Right forelimb (tissue), 1 donor: ENCODE measurements at places on chromosomes 7 and 10.

GRCh38 chr10:77442699-77443189, 194.9 kb downstream of the KCNMA1 start:
- no peak for DNase-seq

DNA sequence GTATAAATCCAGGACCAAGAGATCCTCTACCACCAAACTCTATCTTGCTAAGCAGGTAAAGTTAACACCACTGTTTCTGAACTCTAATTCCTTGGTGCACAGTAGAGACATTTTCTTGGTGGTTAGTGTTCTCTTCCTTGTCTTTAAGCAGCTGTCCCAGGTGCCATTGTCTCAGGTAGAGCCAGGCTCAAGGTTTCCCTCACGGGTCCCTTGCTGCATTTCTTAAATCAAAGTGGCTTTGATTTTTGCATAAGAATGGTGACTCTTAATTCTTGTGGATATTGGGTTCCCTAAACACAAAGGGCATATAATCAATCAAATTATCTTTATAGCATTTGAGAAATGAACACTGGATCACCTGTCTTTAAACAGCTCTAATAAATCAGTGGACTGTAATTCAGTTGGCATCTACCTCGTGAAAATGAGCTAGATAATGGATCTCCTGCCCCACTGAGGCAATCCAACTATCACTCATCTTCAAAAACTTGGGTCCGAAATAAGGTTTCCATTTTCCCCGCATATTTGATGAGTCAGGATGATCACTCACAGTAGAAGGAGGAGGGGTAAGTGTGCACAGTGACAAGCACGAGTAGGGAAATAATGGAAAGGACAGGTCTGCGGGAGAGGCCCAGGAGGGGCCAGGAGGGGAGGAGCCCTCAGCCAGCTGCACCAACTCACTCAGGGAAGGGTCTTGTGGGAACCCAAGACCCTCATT, 2.4 kb downstream of the ABCC2 start:
- no peak for DNase-seq

- DNase-seq, result no peak
Observed at GRCh38 chr10:123831259-123831658, 60.3 kb downstream of the CPXM2 start.

DNA sequence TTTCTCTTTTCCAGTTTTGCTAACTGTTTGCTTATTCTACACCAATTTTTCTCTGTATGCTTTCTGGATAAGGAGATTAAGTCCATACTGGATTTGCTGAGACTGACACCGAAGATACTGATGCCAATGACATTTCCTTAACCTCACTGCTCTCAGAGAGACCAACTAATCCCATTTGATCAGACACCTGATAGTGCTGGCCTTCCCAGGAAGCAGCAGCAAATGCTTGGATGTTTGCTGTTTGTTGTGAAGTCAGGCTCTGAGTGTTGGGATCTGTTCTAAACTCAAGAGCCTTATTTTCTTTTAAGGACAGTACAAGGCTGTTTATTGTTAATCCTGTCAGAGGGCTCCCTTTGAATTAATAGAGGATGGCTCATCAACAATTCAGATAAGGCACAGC, 143.3 kb downstream of the ANK3 start:
- DNase-seq, result no peak

DNA sequence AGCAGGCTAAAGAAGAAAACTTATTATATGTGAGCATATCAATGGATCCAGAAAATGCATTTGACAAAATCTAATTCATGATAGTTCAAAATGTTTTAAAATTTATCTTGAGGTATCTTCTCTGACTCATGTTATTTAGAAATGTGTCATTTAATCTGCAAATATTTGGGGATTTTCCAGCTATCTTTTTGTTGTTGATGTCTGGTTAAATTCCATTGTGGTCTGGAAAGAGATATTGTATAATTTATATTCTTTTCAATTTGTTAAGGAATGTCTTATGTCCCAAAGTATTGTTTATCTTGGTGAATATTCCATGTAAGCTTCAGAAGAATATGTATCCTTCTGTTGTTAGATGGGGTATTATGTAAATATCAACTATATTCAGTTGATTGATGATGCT, 942.5 kb downstream of the KCNMA1 start:
- DNase-seq, result no peak

- no peak for DNase-seq
Observed at GRCh38 chr10:102627736-102628293, 16.5 kb upstream of the TRIM8 start.

- no peak for DNase-seq
Observed at GRCh38 chr7:19920166-19920565, 146.7 kb upstream of the TMEM196 start.

GRCh38 chr7:106979551-106980357, 64.8 kb upstream of the PRKAR2B start:
- no peak for DNase-seq

DNA sequence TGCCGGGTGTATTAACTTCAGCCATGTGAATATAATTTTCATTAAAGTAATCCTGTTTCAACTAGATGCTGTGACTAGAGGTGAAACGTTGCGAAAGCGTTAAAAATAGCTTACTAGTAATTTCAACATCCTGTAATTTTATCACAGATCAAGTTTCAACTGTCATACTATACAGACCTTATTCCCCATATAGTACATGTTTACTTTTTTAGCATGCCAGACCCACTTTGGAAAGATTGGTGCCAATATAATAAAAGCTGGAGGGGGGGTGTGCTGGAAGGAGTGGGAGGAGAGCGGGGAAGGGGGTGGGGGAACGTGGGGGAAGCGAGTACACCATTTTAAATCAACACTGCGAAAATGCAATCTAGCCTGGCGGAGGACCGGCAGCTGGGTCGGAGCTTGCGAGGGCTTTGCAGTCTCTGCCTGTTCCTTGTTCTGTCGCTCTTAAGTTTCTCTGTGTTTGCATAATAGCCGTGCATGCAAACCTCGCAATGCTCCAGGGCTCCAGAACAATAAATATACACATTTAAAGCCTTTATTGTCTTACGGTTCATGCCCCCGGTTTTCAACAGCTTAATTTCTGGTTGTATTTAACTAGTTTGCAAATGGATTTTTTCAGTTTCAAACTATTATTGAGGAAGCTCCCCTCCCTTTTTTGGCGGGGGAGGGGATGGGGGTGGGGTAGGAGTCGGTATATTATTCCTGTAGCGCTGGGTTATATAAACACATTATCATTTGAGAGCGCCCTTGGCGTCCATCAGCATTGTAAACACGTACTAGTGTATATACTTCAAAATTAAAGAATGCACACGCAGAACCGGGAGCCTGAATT, 1.3 kb upstream of the ARID5B start:
- DNase-seq, result peak; percentile 82

DNA sequence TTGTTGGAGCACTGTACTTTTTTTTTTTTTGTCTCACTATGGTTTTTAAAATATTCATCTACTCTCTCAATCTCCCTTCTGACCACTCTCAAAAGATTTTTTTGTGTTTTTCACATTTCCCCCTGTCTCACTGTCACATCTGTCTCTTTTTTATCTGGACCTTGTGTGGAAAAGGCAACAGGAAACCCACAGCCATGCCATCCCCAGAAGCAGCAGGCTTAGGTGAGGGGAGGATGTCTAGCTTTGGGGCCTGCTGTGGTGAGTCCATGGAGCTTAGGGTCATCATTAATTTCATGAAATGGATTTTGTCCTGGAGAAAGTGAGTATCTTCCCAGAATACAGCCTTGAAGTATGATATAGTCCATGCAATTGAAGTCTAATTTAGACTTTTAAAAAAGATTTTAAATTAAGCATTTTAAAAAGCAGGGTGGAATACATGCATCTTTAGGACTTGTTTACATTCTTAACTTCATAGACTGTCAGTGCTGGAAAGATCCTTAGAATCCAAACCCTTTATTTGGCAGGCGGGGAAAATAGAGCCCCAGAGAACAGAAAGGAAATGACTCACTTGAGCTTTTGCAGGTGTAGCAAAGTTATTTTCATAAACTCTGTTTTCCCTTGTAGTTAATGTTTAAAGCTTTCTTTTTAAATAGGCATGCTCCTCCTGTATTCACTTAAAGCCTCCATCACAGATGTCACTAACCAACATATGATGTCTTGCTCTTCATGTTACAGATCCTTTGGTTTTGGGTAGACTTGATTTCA, 25.1 kb downstream of the MINDY4 start:
- no peak for DNase-seq

GRCh38 chr7:74518654-74519053, 64.9 kb downstream of the GTF2IRD1 start:
- no peak for DNase-seq

GRCh38 chr7:6276911-6277408, 4.5 kb upstream of the CYTH3 start:
- no peak for DNase-seq

DNA sequence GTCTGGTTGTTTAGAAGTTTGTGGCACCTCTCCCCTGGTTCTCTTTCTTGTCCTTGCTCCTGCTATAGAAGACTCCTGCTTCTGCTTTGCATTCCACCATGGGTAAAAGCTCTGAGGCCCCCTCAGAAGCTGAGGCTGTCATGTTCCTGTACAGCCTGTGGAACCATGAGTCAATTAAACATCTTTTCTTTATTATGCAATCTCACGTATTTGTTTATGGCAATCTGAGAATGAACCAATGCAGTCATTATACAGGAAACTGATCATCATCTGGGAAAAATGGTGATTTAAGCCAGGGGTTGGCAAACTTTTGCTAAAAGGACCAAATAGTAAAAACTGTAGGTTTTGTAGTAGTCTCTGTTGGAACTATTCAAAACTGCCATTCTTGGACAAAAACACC, 175.4 kb downstream of the CSTF2T start:
- DNase-seq, result no peak

DNA sequence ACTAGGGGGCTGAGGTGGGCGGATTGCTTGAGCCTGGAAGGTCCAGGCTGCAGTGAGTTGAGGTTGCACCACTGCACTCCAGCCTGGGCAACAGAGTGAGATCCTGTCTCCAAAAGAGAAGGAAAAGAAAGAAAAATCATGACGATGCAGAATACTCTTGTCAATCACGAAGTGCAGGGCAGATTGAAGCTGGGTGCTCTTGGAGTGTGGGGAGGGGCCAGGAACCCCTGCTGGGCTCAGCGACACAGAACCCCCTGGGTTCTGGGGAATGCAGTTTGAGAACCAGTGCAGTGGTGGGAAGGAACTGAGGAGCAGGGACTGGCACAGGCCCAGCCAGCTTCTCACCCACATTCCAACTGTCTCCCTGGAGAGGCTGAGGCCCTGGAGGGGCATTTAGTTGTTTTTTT, 10.8 kb upstream of the INTS1 start:
- DNase-seq, result no peak

- no peak for DNase-seq
Observed at GRCh38 chr10:95964756-95965155, 57.0 kb downstream of the CC2D2B start.

DNA sequence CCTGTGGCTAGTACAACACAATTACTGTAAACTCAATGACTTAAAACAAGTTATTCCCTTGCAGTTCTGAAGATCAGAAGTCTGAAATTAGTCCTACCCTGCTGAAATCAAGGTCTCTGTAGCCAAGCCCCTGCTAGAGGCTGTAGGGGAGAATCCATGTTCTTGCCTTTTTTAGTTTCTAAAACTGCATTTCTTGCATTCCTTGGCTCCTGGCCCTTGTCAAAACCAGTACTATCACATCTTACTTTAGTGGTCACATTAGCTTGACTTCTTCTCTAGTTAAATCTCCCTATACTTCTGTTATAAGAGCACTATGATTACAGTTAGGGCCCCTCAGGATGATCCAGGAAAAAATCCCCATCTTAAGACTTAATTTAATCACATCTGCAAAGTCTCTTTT, 567.0 kb downstream of the GFRA1 start:
- DNase-seq, result no peak

- DNase-seq, result no peak
Observed at GRCh38 chr10:18414061-18414460, 237.3 kb downstream of the NSUN6 start.

GRCh38 chr7:20214132-20214531, 3.1 kb downstream of the MACC1 start:
- no peak for DNase-seq

DNA sequence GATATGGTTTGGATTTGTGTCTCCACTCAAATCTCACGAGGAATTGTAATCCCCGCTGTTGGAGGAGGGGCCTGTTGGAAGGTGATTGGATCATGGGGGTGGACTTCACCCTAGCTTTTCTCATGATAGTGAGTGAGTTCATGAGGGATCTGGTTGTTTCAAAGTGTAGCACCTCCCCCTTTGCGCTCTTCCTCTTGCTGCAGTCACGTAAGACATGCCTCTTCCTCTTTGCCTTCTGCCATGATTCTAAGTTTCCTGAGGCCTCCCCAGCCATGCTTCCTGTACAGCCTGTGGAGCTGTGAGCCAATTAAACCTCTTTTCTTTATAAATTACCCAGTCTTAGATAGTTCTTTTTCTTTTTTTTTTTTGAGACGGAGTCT, 17.1 kb downstream of the CDNF start:
- DNase-seq, result no peak

DNA sequence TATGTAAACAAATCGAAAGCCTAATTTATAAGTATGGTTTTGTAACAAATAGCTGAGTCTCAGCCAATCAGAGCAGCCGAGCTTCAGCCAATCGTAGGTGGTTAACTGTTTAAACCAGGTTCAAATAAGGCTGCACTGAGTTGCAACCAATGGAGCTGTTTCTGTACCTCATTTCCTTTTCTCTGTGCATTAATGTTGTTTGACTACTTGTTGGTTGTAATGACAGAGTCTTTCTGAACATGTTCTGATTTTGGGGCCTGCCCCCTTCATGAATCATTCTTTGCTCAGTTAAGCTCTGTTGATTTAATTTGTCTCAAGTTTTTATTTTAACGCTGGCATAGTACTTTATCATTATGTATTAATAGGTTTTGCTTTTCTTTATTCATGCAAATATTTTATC, 14.6 kb downstream of the OTUD1 start:
- no peak for DNase-seq

- no peak for DNase-seq
Observed at GRCh38 chr7:102323914-102324195, 32.4 kb downstream of the SPDYE6 start.

DNA sequence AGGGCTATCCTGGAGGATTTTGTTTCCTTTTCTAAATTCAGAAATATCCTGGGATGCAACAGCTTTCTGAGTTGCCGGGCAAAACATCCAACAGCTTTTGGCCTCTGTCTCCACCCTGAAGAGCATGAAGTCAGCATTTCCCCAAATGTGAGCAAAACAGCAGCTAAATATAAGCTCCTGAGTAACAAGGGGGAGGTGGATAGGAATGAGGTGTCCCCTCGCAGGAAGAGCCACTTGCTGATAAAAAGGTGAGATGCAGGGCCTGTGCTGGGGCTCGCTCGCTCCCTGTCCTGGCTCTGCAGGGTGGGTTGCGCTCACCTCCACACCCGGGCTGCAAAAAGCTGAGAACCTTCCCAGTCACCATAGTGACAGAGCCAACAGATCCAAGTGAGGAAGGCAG, 264.3 kb downstream of the ZEB1 start:
- no peak for DNase-seq

- no peak for DNase-seq
Observed at GRCh38 chr10:49602380-49603023, 7.6 kb upstream of the SLC18A3 start.

- no peak for DNase-seq
Observed at GRCh38 chr7:39557911-39558310, 8.3 kb upstream of the YAE1 start.

GRCh38 chr7:24440892-24441291, 132.4 kb upstream of the PALS2 start:
- DNase-seq, result no peak

GRCh38 chr7:129072479-129073011, 17.6 kb upstream of the TNPO3 start:
- DNase-seq, result no peak
